ENCODE measurements at places on chromosomes 2 and 18.

DNA sequence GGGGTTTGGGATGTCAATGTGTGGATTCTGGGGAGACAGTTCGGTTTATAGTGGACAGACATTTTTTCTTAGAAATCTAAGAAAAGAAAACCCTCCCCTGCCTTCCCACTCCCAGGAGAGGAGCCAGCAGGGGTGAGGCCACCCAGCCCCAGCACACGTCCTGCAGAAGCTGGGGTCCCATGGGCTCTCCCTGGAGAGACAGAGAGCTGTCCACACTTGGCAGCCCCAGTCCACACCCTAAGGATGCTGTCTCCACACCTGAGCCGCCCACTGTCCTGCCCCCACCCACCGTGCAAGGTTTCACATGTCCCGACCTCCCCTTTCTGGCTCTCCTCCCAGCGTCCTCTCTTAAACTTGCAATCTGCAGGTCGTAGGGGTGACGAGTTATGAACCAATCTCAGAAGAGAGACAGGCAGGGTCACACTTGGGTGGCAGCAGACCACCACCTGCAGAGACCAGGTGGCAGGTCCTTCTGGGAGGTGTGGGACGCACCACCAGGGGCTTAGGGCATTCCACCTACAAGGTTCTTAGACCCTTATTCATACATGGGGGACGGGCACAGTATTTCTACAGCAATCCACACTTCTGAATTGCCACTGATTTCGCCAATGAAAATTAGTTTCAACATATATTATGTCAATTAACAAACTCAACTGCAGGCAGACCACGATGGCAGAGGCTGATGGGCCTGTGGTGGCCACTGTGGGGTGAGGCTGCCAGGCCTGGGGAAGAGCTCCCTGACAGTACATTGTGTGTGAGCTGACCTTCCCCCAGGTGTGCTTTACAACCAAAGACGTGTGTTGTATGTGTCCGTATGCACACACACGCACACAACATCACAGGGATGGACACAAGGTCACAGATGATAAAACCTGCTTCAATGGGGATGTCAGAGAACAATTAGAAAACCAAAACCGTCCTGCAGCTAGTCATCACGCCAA, 158.5 kb downstream of the TPO start:
- DNase-seq: no peak

DNA sequence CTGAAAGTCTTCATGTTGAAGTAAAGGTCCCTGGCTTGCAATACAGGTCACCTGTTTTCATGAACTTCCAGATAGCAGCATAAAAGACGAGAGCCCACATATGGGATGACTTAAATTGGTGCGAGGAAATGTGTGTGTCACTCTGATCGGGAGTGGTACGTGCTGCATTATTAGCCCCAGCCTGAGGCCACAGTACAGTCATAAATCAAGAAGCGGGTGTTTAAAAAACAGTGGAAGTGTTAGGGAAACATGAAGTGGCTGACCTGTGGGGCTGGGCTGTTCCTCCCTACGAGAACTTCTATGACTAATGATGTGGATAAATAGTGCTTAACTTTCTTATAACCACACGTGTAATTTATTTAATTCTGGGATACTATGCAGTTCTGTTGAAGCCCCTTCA, 24.4 kb downstream of the RDH14 start:
- DNase-seq: no peak

DNA sequence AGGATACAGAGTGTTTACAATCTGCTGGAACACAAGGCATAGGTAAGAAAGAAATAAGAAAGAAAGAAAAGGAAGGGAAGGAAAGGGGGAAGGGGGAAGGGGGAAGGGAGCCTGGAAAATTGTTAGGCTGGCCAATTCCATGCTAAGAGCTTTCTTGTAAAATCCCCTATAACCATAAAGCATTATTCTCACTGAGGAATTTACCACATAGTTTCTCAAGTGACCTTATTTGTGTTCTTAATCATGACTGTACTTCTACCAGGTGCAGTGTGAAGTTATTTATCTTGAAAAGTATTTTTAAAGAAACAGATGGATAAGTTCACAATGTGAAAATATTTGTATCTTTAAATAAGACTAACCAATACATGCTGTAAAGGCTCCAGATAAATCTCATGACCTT, 39.2 kb upstream of the KIDINS220 start:
- no peak for DNase-seq

DNA sequence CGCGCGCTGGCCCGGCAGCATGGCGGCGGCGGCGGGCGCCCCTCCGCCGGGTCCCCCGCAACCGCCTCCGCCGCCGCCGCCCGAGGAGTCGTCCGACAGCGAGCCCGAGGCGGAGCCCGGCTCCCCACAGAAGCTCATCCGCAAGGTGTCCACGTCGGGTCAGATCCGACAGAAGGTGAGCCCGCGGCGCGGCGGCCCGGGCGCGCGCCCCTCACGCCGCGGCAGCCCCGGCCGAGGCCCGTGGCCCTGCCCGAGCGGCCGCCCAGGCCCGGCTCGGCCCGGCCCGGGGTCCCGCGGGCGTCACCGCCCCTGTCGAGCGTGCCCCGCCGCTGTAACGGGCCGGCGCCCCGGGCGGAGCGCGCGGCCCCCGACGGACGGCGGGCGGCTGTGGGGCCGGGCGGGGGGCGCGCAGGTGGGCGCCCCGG, 218 bp downstream of the DGKD start:
- DNase-seq: no peak

- DNase-seq: no peak
These were observed 7.3 kb upstream of the PROM2 start for GRCh38 chr2:95266781-95267430.

Data from RKO (cell line).